Activated CD4-positive, alpha-beta T cell treated with anti-CD3 and anti-CD28 coated beads, Interleukin-2, amount 10 ng/mL, durations not matched to agents 7 days and 5 days (primary cell): ENCODE measurements at places on chromosomes 2 and 18.

- no peak for DNase-seq
Observed at GRCh38 chr18:44411976-44412375, 268.7 kb upstream of the SETBP1 start.

- no peak for DNase-seq
Observed at GRCh38 chr2:141280037-141280436, 850.8 kb downstream of the LRP1B start.

- DNase-seq = no peak
Observed at GRCh38 chr2:12047761-12048160, 301.3 kb downstream of the LPIN1 start.

GRCh38 chr2:148903294-148903693, 28.3 kb downstream of the KIF5C start:
- no peak for DNase-seq

- DNase-seq = no peak
Observed at GRCh38 chr2:199206536-199206935, 251.2 kb downstream of the SATB2 start.

DNA sequence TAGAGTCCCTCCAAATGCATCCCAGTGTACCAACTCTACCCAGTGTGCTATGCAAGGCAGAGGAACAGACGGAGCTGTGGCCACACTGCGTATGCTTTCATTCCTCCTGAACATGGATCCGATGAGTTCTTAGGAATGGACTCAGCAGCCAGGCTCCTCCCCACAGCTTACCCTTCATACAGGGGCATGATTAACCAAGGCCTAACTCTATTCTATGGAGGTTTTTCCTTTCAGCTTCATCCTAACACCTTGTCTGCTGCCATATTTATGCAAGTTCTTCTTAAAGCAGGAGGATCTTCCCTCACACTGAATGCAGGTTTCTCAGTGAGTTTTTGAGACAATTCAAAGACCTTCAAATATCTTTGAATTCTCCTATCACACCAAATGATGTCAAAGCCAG, 222.9 kb downstream of the MYT1L start:
- no peak for DNase-seq

DNA sequence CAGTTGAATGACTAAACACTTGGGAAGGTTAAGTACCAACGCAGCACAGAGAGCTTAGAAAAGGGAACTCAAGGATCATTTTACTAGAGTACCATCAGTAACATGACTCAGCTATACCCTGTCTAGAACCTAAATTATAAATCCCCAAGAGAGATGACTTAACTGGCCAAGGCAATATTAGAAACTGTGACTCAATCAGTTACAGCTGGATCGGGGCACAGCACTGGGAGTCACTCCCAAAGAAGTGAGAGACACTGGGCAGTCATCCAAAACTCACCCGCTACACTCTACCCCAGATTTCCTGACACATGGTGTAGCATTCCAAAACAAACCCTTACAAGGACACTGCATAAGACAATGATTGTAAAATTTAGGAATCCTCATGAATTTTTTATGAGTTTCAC, 17.7 kb downstream of the IWS1 start:
- DNase-seq = no peak

- DNase-seq = no peak
Observed at GRCh38 chr2:145807968-145808367, 1288.0 kb upstream of the ZEB2 start.

DNA sequence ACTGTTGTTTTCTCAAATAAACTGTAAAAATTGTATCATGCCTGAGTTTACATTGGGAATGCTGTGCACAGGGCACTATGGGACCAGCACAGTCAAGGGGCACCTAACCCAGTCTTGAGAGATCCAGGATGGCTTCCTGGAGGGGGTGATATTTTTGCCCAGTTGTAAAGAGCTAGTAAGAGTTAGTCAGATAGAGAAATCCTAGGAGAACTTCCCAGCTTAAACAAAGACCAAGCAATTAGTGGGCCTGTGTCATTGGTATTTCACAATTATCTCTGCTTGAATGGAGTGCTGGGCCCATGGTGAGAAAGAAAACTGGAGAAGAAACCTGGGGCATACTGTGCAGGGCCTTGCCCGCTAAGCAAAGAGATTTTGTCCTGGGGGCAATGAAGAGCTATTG, 12.2 kb downstream of the XDH start:
- DNase-seq = no peak

- DNase-seq = no peak
Observed at GRCh38 chr2:104734937-104735586, 118.9 kb upstream of the POU3F3 start.

GRCh38 chr2:148306027-148306426, 285.1 kb downstream of the MBD5 start:
- DNase-seq = no peak

- DNase-seq = no peak
Observed at GRCh38 chr18:23752363-23752762, 63.1 kb downstream of the LAMA3 start.

DNA sequence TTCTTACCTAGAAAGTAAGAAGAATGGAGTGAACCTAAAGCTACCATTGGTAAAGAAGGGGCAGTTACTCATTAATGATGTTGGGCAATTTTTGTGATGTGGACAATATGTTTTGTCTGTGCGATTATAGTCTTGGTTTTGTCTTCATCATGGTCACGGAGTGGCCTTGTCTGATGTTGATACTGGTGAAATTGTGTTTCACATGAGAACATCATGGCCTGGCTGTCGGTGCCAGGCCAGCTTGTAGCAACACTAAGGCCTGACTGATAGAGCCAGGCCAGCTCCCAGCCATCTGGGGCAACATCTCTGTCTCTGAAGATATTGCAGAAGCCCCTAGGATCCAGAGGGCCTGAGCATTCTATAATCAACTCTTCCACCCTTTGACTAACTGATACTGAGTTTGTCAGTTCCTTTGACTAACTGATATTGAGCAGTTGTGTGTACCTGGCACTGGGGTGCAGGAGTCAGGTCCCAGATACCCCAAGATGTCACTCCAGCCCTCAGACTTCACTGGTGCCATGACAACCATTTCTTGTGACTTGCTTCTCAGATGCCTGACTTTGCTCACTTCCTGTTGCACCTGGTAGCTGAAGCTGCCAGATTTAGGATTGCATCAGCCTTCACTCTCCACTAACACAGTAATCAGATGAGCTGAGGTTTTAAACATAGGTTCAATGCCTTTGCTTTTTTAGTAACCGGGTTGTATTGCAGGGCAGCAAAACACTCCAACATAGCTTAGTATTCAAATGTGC, 62.5 kb downstream of the RPIA start:
- DNase-seq = peak; percentile 63

DNA sequence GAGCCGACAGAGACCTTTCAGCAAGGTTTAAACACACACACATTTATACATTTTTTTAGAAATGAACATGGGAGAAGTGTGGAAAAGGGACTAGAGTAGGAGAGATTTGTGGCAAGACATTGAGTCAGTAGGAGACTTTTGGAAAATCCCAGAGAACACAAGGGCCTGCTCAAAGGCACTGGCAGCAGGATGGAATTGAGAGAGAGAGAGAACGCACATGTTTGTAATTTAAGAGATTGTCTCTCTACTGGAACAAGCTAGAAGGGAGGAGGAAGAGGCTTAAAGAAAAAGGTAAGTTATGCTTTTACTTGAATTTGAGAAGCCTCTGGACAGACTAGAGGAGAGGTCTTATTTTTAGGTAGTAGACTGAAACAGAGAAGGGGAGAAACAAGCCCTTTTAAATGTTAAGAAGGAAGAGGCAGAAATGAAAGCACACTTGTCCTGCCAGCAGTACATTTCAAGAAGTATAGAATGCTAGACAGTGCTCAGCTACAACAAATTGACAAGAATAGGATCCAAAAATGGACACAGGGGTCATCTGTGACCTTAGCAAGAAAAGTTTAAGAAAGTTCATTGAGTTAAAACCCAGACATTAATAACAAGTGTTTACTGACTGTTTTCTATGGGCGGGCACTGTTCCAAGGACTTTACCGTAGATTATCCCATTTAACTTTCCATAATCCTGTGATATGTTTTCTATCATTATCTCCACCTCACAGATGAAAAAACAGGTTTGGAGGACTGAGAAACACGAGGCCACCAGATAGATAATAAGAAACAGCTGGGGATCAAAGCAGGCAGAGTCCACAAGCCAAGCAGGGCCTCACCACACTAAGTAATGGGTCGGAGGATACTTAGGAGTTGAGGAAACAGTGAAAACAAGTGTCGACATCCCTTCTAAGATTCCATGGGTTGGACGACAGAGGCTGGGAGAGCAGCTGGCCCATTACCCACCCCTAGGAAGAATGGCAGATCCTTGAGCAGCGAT, 306.5 kb upstream of the NRP2 start:
- DNase-seq = no peak

- no peak for DNase-seq
Observed at GRCh38 chr18:36706134-36706881, 122.5 kb downstream of the TPGS2 start.

- DNase-seq = no peak
Observed at GRCh38 chr18:59908799-59909198, 9.0 kb downstream of the PMAIP1 start.

- DNase-seq = no peak
Observed at GRCh38 chr2:39839261-39839848, 60.3 kb upstream of the THUMPD2 start.

DNA sequence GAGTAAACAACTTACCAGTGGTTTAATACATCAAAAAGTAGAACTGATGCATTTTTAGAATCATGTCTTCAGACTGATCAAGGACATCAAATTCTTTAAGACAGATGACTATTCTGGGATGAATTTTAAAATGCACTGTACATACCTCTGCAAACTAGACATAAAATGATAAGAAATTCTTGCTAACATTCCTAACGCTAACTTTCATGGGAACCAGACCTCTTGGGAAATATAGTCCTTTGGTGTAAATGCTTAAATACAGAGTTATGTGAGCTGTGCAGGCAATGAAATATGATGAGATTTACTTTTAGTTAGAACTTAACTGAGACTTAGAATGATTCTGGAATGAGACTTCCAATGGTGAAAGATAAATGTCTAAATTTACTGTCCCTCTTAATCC, 562.0 kb downstream of the NR4A2 start:
- DNase-seq = no peak

DNA sequence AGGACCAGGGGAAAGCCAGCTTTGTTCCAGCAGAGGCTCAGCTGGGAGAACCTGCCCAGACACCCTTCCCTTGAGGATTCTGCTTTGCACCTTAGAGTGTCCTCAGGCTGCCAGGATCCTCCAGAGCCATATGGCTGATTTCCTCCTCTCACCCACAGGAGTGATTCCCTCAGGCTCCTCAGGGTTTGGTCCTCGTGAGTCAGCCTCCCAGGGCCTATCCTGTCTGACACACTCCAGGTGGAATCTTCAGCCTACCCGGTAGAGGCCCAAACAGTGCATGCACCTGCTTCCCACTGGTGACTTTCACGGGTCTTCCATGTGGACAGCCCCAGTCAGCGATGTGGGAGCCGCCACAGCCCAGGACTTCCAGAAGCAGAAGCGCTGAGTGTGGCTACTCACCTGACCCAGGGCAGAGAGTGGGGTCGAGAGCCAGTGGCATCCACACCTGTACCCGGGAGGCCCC, 73.3 kb downstream of the TFCP2L1 start:
- no peak for DNase-seq

DNA sequence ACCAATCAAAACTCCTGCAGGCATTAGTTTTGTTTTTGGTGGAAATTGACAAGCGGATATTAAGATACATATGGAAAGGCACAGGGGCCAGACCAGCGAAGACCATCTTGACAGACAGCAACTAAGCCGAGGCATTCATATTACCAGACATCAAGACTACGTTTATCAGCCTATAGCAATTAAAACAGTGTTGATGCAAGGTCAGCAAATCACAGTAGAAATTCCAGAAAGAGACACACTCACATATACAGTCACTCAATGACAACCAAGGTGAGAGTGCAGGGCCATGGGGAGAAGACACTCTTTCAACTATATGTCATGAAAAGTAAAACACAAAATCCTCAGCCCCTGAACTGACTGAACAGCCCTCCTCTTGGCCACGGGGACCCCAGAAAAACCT, 164.6 kb downstream of the TPO start:
- no peak for DNase-seq

DNA sequence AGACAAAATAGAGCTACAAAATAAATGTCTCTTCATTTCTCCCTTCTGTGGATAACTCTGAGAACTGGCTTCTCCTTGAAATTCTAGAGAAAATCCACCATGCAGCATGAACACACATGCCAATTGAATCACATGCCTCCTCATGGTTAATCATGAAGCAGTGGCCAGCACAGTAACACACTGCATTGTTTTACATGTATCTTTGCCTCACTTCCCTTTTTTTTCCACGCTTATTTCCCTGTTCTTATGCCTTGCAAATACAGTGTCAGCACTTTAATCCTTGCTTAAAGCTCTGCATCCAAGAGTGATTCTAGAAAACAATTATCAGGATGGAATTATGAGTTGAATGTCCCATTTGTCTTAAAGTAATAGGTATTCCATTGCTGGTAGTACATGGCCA, 50.3 kb upstream of the ZBTB7C start:
- no peak for DNase-seq

GRCh38 chr2:149143734-149144133, 105.2 kb downstream of the LYPD6B start:
- DNase-seq = no peak

- DNase-seq = no peak
Observed at GRCh38 chr2:177894546-177894945, 178.0 kb downstream of the PDE11A start.

DNA sequence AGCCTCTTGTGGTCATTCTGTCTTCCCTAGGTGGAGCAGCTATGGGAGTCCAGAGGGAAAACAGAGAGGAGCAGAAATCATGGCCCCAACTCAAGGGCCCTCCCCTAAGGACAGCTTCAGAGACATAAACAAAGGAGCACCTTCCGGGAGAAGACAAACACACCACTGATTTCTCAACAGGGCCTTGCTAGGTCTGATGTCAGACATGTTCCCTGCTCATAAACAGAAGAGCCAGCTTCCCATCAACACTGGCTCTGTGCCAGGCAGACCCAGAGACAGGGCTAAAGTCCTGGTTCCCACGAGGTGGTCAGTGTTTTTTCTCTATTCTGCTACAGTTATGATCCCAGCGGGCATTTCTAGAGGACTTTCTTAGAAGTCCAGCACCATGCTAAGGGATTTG, 19.3 kb downstream of the CXCR2 start:
- no peak for DNase-seq

DNA sequence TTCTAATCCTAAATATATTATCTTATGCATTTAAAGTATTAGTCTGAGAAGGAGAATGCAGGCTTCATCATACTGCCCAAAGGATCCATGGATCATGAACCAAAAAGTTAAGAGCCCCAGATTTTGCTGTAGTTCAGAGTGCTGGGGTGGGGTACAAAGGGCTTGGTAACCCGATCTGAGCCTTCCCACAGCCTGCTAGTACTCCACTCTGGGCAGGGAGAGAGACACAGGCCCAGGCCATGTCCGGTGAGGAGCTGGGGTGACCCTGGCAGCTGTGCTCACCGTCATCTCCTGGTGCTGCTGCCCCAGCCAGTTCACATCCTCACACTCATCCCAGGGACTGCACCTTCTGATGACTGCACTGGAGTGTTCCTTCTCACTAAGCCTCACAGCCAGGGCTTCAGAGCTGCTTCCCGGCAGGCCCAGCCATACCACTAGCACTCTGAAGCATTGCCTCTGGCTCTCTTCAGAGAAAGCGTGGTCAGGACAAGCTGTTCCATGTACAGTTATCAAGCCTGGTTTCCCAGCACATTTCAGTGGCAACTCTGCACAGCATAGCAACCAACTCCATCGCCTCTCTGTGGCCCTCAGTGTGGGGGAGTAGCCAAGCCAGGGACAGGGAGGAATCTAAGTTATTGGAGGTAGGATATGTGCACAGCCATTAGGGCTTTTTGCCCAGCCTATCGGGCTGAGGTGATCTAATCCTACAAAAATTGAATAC, 189.0 kb upstream of the CTAGE1 start:
- no peak for DNase-seq
